ENCODE measurements at places on chromosomes 5 and 9.

DNA sequence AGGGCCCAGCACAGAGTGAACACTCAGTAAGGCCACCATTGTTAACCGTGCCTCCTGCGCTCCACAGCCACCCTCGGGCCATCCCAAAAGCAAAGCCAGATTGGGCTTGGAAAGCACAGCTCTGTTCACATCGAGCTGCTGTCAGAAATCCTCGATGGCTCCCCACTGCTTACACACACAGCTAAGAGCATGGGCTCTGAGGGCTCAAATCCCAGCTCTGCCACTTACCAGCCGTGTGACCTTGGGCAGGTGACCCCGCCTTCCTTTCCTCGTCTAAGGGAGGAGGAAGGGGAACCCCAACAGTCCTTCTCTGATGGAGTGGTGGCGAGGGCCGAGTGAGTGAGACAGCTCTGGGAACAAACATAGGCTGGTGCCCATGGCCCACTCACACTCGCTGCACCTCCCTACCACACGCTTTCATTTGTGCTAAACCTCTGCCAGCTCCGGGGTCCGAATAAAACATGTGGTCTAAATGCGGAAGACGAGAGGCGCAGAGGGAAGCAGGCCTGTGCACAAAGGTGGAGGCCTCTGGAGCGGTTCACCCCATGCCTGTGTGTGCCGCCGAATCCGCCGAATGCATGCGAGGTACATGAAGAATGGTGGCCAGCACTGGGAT, 139.3 kb downstream of the PAX5 start:
- DNase-seq: no peak

DNA sequence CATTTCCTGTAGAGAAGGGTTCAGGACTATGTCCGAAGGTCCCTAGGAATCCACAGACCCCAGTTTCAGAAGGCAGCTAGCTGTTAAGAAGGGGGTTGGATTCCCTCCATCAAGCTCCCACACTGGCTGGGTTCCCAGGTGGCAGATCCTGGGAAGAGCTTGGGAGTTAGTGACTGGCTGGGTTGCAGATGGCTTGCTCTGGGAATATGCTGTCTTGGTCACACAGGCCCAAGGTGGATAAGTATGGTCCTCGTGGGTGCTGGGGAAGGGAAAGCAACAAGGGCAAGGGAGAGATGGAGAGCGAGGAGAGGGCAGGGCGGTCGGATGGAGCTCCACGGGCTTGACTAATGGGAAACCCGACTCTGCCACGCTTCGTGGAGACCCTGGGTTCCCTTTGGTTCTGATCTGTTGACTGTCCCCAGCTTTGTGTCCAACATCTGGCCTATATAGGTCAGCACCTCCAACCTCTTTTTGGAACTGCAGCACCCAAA, 17.4 kb downstream of the SH3PXD2B start:
- no peak for DNase-seq

GRCh38 chr9:75471549-75472114, 383.3 kb downstream of the OSTF1 start:
- DNase-seq: no peak

GRCh38 chr5:75277463-75277862, 40.8 kb upstream of the ANKRD31 start:
- no peak for DNase-seq

- no peak for DNase-seq
Measured at GRCh38 chr5:159187719-159188118, 21.6 kb downstream of the RNF145 start.

GRCh38 chr9:8649160-8649559, 849.6 kb upstream of the DMAC1 start:
- DNase-seq: no peak

Data from SW 1271 (cell line).